Liver (tissue), 10 donors: ENCODE measurements at places on chromosomes 6 and 20.
A peak's percentile ranks its signal among the peaks of the same experiment; 100 is the strongest.

DNA sequence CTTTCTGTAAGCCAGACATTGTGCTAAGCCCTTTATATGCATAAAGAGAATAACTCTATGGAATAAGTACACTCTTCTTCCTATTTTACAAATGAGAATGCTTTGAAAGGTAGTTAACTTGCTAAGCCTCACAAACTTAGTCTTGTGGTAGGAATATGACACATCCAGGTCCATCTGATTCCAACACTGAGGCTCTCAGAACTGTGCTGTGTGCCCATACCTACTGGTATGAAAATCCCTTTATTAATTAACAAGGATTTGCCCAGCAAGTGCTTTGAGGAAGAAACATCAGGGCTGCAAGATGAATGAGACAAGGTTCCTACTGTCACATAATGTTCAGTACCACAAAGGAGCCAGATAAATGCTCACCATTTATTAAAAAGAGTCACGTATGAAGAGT lies 122.6 kb downstream of the TNFRSF21 start:
- H3K4me3 ChIP-seq: no peak overlapping the region
- H3K27me3 ChIP-seq: no peaks in the 10 kb centered on the region
- no peaks in the 10 kb centered on the region for H3K4me1 ChIP-seq

DNA sequence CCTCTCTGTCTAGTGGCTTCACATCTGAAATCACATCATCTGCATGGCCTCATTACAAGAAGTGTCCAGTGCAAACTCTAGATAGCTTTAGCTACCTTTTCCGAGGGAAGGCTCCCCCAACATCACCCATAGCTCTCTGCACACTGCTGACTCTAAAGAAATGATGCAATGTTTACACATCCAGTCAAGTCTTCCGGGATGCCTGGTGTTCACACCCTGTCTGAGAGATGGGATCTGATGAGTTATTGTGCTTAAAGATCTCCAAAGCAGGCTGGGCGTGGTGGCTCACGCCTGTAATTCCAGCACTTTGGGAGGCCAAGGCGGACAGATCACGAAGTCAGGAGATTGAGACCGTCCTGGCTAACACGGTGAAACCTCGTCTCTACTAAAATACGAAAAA lies 404.6 kb upstream of the IRAK1BP1 start:
- no peaks in the 10 kb centered on the region for H3K4me1 ChIP-seq
- H3K4me3 ChIP-seq: no peak overlapping the region
- no peak for DNase-seq
- H3K27me3 ChIP-seq: no peaks in the 10 kb centered on the region
- no peaks in the 10 kb centered on the region for H3K36me3 ChIP-seq

- H3K4me1 ChIP-seq: no peaks in the 10 kb centered on the region
- no peak overlapping the region for H3K27ac ChIP-seq
- H3K4me3 ChIP-seq: no peak overlapping the region
- no peaks in the 10 kb centered on the region for H3K36me3 ChIP-seq
- H3K27me3 ChIP-seq: no peaks in the 10 kb centered on the region
- no peak for DNase-seq
Observed at GRCh38 chr6:157227202-157228166, 95.8 kb downstream of the TMEM242 start.

- H3K27me3 ChIP-seq: no peaks in the 10 kb centered on the region
- H3K4me3 ChIP-seq: no peak overlapping the region
- H3K27ac ChIP-seq: no peak overlapping the region
- no peaks in the 10 kb centered on the region for H3K36me3 ChIP-seq
Observed at GRCh38 chr6:44056392-44057237, 70.6 kb downstream of the MRPL14 start.

DNA sequence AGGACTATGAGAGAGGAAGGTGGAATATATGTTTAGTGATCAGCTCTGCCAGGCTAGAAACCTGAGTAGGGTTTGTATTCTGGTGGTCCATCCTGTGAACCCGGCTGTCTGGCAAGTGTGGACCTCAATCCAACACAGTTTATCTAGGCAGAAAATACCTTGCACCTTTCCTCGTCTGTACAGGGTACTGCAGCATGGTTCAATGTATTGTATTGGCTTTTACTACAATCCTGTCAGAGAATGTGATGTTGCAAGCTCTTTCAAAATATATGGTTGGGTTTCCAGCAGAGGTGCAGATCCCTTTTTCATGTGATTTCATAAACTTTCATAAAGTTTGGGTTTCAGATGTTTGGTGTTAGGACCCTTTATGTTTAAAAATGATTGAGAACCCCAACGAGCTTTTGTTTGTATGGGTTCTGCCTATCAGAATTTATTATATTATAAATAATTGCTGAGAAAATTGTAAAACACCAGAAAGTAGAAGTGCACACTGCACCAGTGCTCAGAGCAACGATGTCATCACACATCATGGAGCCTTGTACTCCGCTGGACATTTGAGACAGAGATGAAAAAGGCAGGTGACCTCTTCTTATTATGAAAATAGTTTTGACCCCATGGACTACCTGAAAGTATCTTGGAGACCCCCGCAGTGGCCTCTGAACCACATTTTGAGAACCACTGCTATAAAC lies 106.6 kb downstream of the RTN4IP1 start:
- no peak overlapping the region for H3K4me3 ChIP-seq
- DNase-seq: no peak
- no peaks in the 10 kb centered on the region for H3K27me3 ChIP-seq
- H3K27ac ChIP-seq: peak overlapping the region; percentile 19

DNA sequence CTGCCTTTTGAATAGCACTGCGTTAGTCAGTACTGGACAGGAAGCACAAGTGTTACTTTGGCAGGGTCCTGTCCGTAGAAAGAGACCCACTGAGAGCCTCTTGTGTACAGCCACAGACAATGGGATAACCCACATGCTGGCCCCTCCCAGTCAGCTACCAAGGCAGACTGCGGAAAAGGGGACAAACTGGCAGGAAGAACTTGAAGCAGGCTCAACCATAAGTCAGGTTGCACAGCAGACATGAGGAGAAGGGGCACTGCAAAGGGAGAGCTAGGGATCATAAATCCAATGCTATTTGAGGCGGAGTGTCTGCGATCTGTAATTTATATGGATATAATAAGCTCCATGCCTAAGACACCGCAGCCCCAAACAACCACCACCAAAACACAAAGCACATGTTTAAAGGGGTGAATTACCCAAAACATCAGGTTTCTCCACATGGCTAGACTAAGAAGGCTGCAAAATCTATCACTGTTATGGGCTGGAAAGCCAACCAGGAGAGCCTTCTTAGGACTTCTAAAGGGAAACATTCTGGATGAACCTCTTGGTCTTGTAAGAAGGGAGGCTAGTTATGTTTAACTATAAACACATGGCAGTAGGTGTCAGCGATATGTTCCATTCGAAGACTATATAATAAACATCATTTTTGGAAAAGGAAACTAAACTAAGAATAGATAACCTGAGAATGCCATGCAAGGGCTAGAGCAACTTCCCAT lies 141.7 kb downstream of the BACH2 start:
- no peak for DNase-seq
- H3K4me3 ChIP-seq: no peak overlapping the region
- no peaks in the 10 kb centered on the region for H3K4me1 ChIP-seq
- H3K27me3 ChIP-seq: no peaks in the 10 kb centered on the region

- no peaks in the 10 kb centered on the region for H3K36me3 ChIP-seq
- H3K4me1 ChIP-seq: no peaks in the 10 kb centered on the region
- H3K27ac ChIP-seq: no peak overlapping the region
- no peak for DNase-seq
- no peaks in the 10 kb centered on the region for H3K27me3 ChIP-seq
Observed at GRCh38 chr20:37571033-37571432, 43.4 kb upstream of the BLCAP start.

DNA sequence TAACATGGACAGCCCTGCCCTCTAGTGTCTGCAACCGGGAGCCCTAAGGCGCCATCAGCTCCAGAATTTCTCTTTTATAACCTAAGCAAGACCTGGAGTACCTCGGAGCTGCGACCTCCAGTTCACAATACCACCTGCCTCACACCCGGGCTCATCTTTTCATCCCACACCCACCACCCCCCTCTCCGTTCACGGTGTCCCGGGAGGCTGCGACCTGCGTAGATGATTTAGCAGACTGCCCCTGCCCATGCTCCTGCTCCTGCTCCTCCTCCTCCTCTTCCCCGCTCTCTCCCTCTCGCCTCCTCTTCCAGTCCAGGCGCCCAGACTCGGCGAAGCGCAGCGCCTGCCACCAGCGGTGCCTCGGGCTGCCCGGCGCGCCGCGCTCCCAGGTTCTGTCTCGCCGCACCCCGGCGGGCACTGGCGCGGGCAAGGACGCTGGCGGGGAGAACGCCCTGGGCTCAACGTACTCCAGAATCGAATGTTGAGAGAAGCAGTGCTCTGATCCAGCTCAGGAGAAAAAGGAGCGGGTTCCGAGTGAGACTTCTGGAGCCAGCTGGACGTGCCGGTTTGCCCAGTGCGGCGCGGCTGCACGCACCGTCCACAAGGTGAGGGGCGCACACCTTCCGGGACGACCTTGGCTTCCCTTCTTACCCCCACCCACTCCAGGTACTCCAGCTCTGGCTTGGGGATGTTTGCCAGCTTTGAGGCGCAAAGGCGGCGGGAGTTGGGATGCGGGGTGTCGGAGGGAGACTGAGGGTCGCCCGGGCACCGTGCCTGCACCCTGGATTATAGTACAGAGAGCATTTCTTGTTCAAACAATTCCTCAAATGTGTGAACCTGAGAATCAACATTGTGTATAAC lies at the start of gene HTR1E:
HTR1E (plus strand) TSS at position 310 of the 861 bp plus-strand sequence. CDS start 77,807 bp downstream, outside the sequence.
- H3K4me3 ChIP-seq: no peak within 1 kb of the TSS
- peaks cover 3% of the 10 kb centered on the region for H3K27me3 ChIP-seq
- no peaks in the 10 kb centered on the region for H3K36me3 ChIP-seq
- H3K4me1 ChIP-seq: peaks cover 13% of the 10 kb centered on the region

- H3K27me3 ChIP-seq: no peaks in the 10 kb centered on the region
- H3K27ac ChIP-seq: no peak overlapping the region
- no peaks in the 10 kb centered on the region for H3K36me3 ChIP-seq
- no peak for DNase-seq
- H3K4me3 ChIP-seq: no peak overlapping the region
- peaks cover 3% of the 10 kb centered on the region for H3K4me1 ChIP-seq
Observed at GRCh38 chr6:147109707-147110106, 94.5 kb upstream of the STXBP5 start.

GRCh38 chr6:134111062-134111677 lies 58.7 kb upstream of the SLC2A12 start:
- H3K27ac ChIP-seq: no peak overlapping the region
- no peak overlapping the region for H3K4me3 ChIP-seq
- no peak for DNase-seq
- H3K4me1 ChIP-seq: no peaks in the 10 kb centered on the region
- H3K27me3 ChIP-seq: peaks cover 4% of the 10 kb centered on the region

DNA sequence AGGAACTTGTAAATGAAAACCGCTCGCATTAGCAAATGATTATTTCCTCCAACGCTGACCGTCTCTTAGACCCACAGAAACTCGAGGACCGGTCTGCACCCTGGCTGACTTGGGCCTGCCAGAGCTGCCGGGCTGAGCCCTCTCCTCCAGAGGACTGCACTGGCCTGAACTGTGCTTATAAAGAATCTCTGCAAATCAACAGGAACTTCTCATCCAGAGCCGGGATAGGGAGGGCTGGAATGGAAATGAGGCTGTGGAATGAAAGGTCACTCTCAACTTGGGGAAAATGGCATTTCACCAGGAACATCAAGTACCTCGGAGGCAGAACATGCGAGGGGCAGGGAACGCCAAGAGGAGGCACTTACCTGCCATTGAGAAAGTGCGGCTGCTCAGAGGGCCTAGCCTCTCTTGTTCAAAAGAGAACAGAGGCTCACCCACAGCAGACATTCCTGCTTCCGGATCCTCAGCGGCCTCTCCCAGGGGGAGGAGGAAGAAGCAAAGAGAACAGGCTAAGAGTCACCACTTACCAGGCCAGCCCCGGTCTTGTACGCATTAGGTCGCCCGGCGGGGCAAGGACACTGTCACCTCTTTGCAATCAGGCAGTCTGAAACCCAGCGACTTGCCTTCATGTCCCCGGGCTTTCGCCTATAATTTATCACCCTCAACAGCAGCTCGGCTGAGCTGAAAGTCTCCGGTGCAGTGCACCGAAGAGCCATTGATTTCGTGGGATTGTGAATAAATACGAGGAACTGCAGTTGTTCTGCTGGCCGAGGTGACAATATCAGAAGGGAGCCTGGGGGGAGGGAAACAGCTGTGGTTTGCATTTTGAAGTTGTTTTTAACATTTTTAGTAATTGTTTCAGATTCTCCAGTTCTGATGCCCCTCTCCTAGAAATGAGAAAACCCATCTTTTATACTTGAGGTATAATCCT lies 37.6 kb downstream of the ZMYND8 start:
- peak overlapping the region; percentile 24 for H3K4me3 ChIP-seq
- peaks cover 20% of the 10 kb centered on the region for H3K4me1 ChIP-seq
- H3K36me3 ChIP-seq: no peaks in the 10 kb centered on the region
- DNase-seq: no peak

DNA sequence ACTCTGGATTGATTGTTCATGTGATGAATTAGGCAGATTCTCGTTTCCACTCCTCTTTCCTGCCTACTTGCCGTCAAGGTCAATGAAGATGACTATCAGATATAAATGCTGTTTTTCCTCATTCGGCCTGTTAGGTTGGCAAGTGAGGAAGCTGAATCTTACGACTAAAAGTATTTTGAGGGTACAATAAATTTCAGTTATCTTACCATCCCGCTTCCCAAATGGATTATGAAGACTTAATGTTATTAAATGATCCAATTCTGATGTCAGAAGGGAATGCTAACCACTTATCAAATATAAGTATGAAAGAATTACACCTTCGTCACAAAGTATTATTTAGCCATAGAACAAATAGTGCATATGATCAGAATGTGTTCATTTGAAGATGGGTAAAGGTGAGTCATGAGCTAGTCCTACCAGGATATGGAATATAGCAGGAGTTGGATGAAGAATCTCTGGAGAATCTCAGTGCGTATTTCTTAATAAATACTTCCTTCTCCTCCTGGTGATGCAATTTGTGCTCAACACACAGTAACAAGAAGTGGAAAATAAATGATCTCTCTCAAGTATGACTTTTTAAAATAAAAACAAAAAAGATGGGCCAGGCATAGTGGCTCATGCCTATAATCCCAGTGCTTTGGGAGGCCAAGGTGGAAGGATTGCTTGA lies 4.6 kb downstream of the GPLD1 start:
- H3K4me3 ChIP-seq: no peak overlapping the region
- peaks cover 1% of the 10 kb centered on the region for H3K36me3 ChIP-seq
- DNase-seq: no peak
- peaks cover 3% of the 10 kb centered on the region for H3K4me1 ChIP-seq

- DNase-seq: no peak
- no peak overlapping the region for H3K27ac ChIP-seq
- no peak overlapping the region for H3K4me3 ChIP-seq
- peaks cover 7% of the 10 kb centered on the region for H3K36me3 ChIP-seq
- no peaks in the 10 kb centered on the region for H3K27me3 ChIP-seq
- no peaks in the 10 kb centered on the region for H3K4me1 ChIP-seq
Observed at GRCh38 chr6:89657445-89658158, 19.1 kb upstream of the LYRM2 start.

GRCh38 chr6:39561536-39562266 lies 163.5 kb downstream of the KIF6 start:
- DNase-seq: no peak
- no peaks in the 10 kb centered on the region for H3K27me3 ChIP-seq
- H3K27ac ChIP-seq: no peak overlapping the region
- peaks cover 2% of the 10 kb centered on the region for H3K4me1 ChIP-seq
- H3K36me3 ChIP-seq: no peaks in the 10 kb centered on the region
